ENCODE measurements at places on chromosomes 1 and 21. TPM values are rescaled to one million over a fixed set of nuclear protein-coding genes. Genes with fewer than 3 reads are reported as not detected.

DNA sequence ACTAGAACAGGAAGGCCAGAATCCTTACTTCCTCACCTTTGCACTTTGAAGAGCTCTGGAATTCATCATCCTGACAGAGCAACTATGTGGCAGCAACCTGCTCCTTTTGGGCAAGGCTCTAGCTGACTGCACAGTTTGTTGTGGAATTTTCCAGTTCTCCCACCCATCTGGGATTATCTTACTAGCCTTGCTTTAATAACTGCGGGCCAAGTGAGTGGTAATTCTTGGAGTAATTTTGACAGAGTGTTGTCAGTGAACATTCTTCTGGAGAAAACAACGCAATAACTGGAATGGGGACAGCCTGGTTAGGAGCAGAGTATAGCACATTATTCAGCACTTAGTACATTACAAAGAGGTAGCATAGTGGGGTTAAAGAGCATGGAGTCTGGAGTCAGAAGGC lies 75.3 kb downstream of the NTMT2 start:
- peak; percentile 26 for DNase-seq

DNA sequence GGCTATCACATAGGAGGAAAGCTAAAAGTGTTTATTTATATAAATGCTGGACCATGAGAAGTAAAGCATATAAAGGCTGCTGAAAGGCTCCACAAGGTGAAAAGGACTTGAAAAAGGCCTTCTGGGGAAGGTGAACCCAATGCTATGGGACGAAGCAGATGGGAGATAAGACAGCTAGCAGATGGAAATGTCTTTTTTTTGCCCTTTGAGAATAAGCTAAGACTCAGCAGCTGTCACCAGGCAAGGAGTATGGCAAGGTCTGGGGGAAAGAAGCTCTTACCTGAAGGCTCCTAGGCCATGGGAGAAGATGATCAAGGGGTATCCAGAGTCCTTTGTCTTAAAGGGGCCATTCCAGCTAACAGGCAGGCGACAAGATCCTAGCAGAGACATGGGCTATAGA lies 9.9 kb downstream of the PAFAH2 start:
- DNase-seq: no peak

DNA sequence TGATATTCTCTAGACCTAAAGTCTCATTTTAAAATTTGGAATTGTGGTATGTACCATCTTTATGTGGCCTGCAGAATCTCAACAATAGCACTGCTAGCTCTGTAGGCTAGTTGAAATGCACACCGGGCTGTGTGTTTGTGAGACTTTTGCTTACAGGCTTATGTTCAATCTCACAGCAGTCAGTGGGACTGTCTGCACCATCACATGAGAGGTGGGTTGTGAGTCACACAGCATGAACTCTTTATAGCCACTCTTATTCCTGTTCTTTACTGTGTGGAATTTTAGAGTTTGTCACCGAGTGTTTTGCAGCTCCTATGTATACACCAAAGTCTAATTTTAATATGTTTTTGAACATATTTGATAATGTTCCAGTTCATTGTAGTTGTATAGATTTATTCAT lies 74.6 kb downstream of the RASAL2 start:
- DNase-seq: no peak

- peak; percentile 67 for DNase-seq
Measured at GRCh38 chr1:223771814-223772770, 59.8 kb downstream of the CAPN2 start.

DNA sequence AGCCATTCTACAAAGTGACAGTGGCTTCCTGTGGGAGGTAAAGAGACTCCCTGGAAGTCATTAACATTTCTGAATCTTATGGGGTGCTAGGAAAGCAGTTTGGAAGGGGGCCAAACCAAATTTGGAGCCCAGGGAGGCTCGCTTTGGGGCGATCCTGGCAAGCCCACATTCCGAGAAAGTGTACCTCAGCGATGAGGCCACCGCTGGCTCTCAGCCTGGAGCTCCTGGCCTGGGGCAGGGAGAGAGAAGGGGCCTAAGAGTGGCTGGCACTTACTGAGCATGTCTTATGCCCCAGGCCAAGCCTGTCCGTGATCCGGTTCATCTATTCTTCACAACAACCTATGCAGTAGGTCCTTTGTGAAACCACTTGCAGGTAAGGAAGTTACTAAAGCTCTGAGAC lies 98.8 kb downstream of the CCDC185 start:
- DNase-seq: no peak

DNA sequence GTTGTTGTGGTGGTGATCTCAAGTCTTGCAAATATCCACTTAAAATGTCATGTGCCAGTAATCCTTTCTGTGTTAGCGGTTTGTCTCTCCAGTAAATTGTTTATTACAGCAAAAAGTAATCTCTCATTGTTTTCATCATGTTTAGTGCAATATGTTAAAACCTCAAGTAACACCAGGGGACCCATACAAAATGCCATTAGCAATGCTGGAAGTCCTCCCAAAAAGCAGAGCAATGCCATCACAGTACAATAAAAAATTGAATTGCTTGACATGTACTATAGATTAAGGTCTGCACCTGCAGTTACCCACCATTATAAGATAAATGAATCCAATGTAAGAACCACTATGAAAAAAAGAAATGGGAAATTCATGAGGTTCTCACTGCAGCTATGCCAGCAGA lies 1606.5 kb downstream of the BRINP3 start:
- no peak for DNase-seq

Gene GNL2
- 76.7 TPM for polyA plus RNA-seq

Gene TENT5C
- 9.6 TPM for polyA plus RNA-seq

- DNase-seq: no peak
Measured at GRCh38 chr1:159207774-159208173, 3.1 kb downstream of the ACKR1 start.

DNA sequence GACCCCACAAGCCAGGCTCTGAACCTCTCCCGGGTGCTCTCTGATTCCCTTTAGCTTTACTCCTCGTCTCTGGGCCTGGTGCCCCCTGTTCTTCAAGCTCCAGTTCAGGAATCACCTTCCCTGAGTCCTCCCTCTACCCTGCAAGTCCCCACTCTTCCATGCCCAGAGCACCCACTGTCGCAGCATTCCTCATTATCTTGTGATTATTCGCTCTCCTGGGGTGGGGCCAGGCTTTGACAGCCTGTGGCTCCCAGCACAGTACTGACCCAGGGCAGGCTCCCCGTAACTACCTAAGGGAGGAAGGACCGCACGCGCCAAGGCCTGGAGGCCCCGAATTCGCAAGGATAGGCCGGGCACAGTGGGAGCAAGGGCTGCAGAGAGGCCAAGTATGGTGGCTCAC lies 734 bp upstream of the C1orf210 start:
- no peak for DNase-seq

Gene ANGEL2
- polyA plus RNA-seq: 10.6 TPM

DNA sequence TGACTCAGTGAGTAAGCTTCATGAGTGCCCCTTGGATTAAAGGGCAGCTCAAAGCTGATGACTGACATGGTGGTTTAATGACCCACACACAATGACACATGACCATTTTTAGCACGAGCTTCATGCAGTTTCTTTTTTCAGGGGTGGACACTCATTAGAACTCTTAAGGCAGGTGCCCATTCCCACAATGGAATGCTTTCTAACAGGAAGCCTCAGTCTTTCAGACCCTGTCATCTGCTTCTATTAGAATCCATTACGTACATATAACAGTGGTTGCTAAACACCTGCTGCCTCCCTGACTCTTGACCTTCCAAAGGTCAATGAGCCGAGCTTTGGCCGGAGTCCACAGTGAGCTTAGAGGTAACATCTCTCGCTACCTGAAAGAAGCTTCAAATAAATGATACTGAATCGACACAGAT lies 27.4 kb downstream of the AKNAD1 start:
- no peak for DNase-seq

DNA sequence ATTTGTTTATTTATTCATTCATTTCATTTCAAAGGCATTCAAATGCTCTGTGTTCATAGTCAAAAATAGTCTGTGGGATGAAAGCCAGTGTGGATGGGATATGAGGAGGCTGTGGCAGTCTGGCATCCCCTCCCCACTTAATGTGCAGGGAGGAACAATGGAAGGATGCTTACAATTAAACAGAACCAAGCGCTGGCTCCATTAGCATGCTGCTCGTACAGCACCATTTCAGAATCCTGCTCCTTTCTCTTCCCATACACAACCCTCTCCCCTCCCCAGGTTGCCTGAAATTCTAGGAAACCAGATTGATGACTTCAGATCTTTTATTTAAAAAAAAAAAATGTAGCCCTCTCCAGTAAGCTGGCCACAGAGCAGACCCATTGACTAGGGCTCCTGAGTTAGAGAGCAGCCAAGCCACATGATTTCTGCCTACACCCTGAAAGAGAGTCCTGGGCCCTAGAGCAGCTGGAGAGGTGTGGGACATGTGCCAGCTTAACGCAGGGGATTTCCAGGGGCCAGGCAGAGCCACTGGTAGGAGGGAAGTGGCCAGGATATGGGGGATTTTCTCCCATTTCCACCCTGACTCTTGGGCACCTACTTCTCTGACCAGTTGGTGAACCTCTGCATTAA lies 205.2 kb downstream of the ASTN1 start:
- DNase-seq: no peak

GRCh38 chr21:45632637-45633251 lies 10.8 kb upstream of the PCBP3 start:
- DNase-seq: no peak

Gene RNU1-1
- not detected for polyA plus RNA-seq

Gene G0S2
- polyA plus RNA-seq: 218 TPM

GRCh38 chr1:66576645-66577044 lies 42.7 kb downstream of the SGIP1 start:
- no peak for DNase-seq

Measured in heart left ventricle (tissue), 16 donors.